CD4-positive, CD25-positive, alpha-beta regulatory T cell (primary cell): ENCODE measurements at places on chromosomes 11 and 22. TPM values are rescaled to one million over a fixed set of nuclear protein-coding genes. Genes with fewer than 3 reads are reported as not detected.

KCNC1 gene
- total RNA-seq = not detected

GRCh38 chr11:112628676-112629075, 332.5 kb upstream of the NCAM1 start:
- no peak for DNase-seq

DNA sequence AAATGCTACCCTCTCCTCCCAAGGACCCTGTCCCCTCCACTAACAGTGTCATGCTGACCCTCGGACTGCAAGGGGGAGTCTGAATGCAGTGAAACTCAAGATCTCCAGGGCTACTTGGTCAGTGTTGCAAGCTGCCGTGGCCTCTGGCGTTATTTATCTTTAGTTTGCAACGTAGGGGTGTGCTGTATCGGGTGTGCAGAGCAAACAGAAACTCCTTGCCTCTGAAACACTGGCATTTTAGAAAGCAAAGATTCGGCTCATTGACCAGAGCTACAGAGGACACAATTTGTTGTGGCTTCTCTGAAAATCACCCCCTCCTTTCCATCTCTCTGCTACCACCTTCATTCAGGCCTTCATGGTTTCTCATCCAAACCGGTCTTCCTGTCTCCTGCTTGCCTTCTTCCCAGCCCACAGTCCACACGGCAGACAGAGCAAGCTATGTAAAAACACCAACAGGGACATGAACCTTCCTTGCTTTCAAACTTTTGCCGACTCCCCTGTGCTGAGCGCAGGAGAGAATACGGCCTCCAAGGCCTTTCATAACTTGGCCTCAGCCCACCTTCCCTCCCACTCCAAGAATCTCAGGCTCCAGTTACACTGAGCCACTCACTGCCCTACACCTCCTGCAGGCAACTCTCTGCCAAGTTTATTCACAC, 14.9 kb downstream of the FZD4 start:
- DNase-seq = no peak

- no peak for DNase-seq
Observed at GRCh38 chr11:77654770-77655434, 17.3 kb upstream of the CLNS1A start.
